CD4-positive, alpha-beta T cell treated with Interleukin-12 subunit alpha and Interleukin-12 subunit beta, for 1 hour (primary cell): ENCODE measurements at places on chromosomes 16 and 17.

GRCh38 chr17:19646788-19647696 lies 1.5 kb upstream of the ALDH3A2 start:
- DNase-seq: no peak

- no peak for DNase-seq
Measured at GRCh38 chr17:35801583-35802224, 6.3 kb upstream of the MMP28 start.

- no peak for DNase-seq
Measured at GRCh38 chr16:77564791-77565390, 130.1 kb upstream of the ADAMTS18 start.

- DNase-seq: no peak
Measured at GRCh38 chr17:43611230-43611969, 50.3 kb downstream of the MEOX1 start.

GRCh38 chr17:80086081-80086480 lies 15.3 kb upstream of the GAA start:
- DNase-seq: no peak

GRCh38 chr17:77786740-77787505 lies 171.6 kb upstream of the TNRC6C start:
- DNase-seq: no peak

DNA sequence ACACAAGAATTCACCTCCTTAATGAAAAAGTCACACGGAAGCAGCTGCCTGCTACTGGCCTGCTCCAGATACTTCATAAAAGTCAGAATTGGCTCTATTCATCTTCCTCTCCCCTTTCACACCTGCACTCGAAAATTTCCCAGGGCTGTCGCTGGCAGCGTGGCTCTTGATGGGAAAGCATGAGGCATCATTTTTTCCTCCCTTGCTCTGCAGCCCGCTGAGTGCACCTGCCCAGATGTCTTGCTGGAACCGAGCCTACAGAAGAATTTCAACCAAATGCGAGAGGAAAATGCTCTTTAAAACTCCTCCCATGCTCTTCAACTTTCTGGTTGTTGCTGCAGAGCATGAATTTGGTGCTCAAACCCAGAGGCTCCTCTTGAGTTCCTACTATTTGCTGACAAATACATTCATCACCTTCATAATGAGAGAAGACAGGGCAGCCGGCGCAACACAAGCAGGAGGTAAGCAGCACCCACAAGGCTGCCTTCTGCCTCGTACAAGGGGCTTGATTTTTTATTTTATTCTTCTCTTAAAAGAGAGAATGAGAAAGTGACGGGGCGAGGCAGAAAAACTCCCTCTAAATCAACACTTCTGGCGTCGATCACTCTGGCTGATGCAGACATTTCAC lies 146.8 kb downstream of the ZFHX3 start:
- no peak for DNase-seq

DNA sequence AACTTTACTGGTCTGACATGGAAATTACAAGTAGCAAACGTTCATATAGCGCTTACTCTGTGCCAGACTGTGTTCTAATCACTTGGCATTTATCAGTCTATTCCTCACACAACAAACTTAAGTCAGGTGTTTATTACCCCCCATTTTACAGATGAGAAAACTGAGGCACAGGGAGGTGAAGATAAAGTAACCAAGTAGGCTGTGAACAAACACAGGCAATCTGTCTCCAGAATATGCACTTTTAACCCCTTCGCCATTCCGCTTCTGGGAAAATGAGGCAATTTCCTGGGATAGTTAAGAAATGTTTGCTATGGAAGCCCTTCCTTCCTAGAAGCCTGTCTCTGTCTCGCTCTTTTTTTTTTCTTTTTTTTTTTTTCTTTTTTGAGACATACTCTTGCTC lies 12.2 kb upstream of the CXCL16 start:
- DNase-seq: no peak

GRCh38 chr17:72425133-72425793 lies 304.4 kb downstream of the SOX9 start:
- no peak for DNase-seq
